ENCODE measurements at places on chromosomes 4 and X. TPM values are rescaled to one million over a fixed set of nuclear protein-coding genes. Genes with fewer than 3 reads are reported as not detected.

- no peaks in the 10 kb centered on the region for H3K4me1 ChIP-seq
- no peak overlapping the region for H3K27ac ChIP-seq
- no peaks in the 10 kb centered on the region for H3K36me3 ChIP-seq
Measured at GRCh38 chrX:67044029-67044653, 405.3 kb upstream of the EDA2R start.

DNA sequence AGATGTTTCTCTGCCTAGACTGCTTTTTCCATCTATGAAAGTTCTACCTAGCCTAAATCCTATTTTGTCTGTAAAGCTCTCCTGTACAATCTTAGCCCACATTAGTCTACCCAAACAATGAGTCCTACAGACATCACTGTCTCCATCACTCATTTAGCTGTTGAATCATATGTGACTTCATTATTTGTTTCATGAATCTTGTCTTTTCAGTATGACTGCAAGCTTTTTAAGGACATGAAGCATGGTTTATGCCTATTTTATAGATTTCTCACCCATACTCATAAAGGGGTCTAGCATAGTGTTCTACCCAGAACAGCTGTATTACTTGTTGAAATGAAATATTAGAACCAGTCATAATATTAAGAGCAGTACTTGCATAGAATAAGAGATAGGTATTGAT, 13.0 kb downstream of the AMMECR1 start:
- no peak overlapping the region for H3K27ac ChIP-seq
- H3K4me3 ChIP-seq: no peak overlapping the region
- no peak for DNase-seq
- no peaks in the 10 kb centered on the region for H3K27me3 ChIP-seq
- peaks cover 32% of the 10 kb centered on the region for H3K4me1 ChIP-seq
- peaks cover 3% of the 10 kb centered on the region for H3K36me3 ChIP-seq

DNA sequence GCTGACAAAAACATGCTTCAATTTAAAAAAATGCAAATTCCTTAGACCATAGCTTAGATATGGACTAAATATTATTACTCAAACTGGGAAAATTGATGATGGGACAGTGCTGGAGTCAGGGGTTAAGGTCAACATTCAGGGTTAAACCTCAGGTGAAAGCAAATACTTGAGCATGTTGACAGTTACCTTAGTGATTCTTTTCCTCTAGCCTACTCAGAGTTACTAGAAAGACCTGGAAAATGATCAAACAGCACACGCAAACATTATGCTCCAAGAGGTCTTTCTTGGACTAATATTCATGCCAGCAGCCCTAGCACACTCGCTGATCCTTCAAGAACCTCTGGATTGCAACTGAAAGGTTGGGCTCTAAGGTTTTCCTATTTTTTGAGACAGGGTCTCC, 10.8 kb downstream of the IGFBP7 start:
- H3K4me3 ChIP-seq: no peak overlapping the region
- no peak for DNase-seq
- no peak overlapping the region for H3K27ac ChIP-seq
- peaks cover 3% of the 10 kb centered on the region for H3K27me3 ChIP-seq
- no peaks in the 10 kb centered on the region for H3K36me3 ChIP-seq

The GPR50 gene
- not detected for total RNA-seq

The TMPRSS11B gene
- not detected for total RNA-seq

The LARP7 gene
- total RNA-seq: 43.2 TPM

The GABRE gene
- total RNA-seq: not detected

Data from activated CD8-positive, alpha-beta T cell treated with anti-CD3 and anti-CD28 coated beads for 36 hours (primary cell).